ENCODE measurements at places on chromosomes 11 and 22. TPM values are rescaled to one million over a fixed set of nuclear protein-coding genes. Genes with fewer than 3 reads are reported as not detected.
A peak's percentile ranks its signal among the peaks of the same experiment; 100 is the strongest.

GRCh38 chr11:67538823-67539505 is 15.7 kb upstream of the CABP2 start:
- no peak overlapping the region for H3K4me3 ChIP-seq
- no peak overlapping the region for H3K27ac ChIP-seq
- no peak for DNase-seq
- no peaks in the 10 kb centered on the region for H3K36me3 ChIP-seq
- no peaks in the 10 kb centered on the region for H3K4me1 ChIP-seq

DNA sequence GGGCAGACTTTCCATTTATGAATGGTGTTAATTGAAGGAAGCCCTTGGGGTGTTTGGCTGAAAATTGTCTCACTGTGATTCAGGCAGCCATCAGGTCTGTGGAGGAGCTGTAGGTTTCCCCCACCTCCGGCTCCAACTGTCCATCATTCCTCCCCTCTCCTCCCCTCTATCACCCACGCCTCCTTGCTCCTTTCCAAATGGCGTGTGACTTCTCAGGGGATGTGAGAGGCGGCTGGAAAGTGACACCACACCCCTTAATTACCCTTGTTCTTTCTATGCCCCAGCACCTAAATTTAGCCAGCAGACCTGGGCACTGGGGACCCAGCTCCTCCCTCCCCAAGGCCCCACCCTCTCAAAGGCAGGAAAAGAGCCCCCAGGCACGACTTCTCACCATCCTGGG is 38.1 kb upstream of the SYT7 start:
- H3K4me1 ChIP-seq = no peaks in the 10 kb centered on the region
- H3K36me3 ChIP-seq = no peaks in the 10 kb centered on the region
- H3K27me3 ChIP-seq = peaks cover 6% of the 10 kb centered on the region
- H3K27ac ChIP-seq = no peak overlapping the region
- no peak for DNase-seq
- H3K4me3 ChIP-seq = no peak overlapping the region

Gene KRTAP5-9
- total RNA-seq = not detected

- H3K27me3 ChIP-seq = no peaks in the 10 kb centered on the region
- peaks cover 4% of the 10 kb centered on the region for H3K36me3 ChIP-seq
- H3K4me1 ChIP-seq = peaks cover 17% of the 10 kb centered on the region
- peak overlapping the region; percentile 76 for H3K4me3 ChIP-seq
- peak overlapping the region; percentile 86 for H3K27ac ChIP-seq
These were observed 14.9 kb downstream of the SCYL1 start for GRCh38 chr11:65539744-65540289.

DNA sequence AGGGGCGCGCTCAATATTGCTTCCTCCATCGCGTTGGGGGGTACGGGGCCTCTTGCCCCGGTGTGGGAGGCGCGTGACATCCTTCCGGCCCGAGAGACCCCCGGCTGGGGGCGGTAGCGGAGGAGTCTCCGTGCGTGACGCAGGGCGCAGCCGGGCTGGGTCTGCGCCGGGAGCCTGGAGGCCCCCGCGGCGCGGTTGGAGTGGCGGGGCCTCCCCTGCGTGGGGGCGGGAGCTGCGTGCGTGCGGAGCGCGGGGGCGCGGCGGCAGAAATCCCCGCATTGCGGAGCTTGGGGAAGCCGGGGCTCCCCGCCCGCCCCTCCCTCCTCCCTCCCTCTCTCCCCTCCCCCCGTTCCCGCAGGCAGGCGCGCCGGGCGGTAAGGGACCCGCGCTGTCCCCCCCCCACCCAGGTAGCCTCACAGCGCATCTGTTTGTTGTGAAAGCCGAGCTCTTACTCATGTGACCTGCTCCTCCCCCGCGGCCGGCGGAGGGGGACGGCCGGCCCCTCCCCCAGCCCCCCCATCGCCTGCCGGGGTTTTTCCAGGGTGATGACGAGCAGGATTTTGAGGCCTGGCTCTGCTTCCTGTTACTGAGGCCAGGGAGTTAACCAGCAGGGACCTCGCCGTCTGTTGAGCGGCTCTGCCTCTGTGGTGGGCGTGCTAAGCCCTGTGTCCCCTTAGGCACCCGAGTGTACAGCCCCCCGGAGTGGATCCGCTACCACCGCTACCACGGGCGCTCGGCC is 1.6 kb downstream of the PIM3 start:
- peaks cover 27% of the 10 kb centered on the region for H3K4me1 ChIP-seq
- H3K27me3 ChIP-seq = no peaks in the 10 kb centered on the region

DNA sequence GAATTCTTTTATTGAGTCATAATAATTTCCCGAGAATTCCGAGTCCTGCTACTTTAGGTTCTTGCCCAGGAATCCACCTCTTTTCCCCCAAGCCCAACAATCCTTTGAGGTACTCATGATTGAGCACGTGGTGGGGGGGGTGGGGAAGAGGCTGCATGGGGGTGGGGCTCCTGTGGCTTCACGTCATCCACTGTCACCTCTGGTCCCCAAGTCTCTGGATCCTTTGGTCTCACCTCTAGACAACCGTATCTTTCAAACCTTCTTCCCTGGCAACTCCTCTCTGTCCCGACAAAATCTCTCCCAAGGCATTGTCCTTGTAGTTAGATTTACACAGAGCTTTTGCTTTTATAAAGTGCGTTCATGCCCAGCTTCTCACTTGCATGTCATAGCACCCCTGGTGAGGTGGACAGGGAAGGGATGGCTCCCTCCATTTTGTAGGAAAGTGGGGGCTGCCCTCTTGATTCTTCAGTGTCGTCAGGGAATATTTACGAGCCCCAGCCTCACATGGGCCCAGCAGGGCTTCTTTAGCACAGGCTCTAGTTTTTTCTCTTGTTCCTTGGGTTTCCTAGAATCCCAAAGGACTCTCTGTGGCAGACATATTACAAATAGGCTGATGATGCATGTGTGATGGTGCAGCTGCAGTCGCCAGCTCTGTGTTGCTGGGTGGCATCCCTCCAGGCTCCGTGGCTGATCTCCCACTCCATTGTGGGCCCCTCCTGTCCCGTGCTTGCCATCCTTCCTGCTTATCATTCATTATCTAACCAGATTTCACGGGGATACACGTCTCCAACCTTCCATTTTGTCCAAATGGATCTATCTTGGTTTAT is 8.4 kb downstream of the UCP3 start:
- peaks cover 78% of the 10 kb centered on the region for H3K4me1 ChIP-seq
- H3K4me3 ChIP-seq = no peak overlapping the region
- H3K36me3 ChIP-seq = peaks cover 34% of the 10 kb centered on the region
- no peak for DNase-seq
- H3K27ac ChIP-seq = peak overlapping the region; percentile 63
- no peaks in the 10 kb centered on the region for H3K27me3 ChIP-seq

DNA sequence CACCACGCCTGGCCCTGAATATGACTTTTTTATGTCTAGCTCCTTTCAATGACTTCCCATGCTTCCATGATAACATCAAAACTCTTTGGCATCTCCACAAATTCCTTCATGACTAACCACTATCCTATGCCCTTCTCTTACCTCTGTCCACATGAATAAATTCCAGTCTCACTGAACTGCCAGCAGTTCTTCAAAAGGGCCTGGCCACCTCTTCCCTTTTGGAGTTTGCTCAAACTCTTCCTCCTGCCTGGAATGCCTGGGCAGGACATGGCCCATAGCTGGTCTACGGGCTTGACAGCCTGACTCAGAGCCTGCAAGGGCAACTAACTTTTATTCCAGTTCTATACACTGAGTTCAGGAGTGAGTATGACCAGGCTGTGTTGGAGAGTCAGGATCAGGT is 41.8 kb upstream of the ZBTB16 start:
- no peak overlapping the region for H3K4me3 ChIP-seq
- H3K4me1 ChIP-seq = no peaks in the 10 kb centered on the region
- H3K27ac ChIP-seq = no peak overlapping the region
- DNase-seq = no peak
- H3K27me3 ChIP-seq = peaks cover 3% of the 10 kb centered on the region
- no peaks in the 10 kb centered on the region for H3K36me3 ChIP-seq

Gene PSMC3
- 137 TPM for total RNA-seq

- no peaks in the 10 kb centered on the region for H3K27me3 ChIP-seq
- H3K4me1 ChIP-seq = peaks cover 6% of the 10 kb centered on the region
- DNase-seq = no peak
- H3K36me3 ChIP-seq = peaks cover 37% of the 10 kb centered on the region
These were observed 17.8 kb upstream of the RAPSN start for GRCh38 chr11:47466701-47467250.

GRCh38 chr22:44892803-44893730 is 116.7 kb downstream of the PHF21B start:
- no peak for DNase-seq
- H3K27me3 ChIP-seq = no peaks in the 10 kb centered on the region
- H3K4me1 ChIP-seq = no peaks in the 10 kb centered on the region
- H3K27ac ChIP-seq = no peak overlapping the region
- no peak overlapping the region for H3K4me3 ChIP-seq
- H3K36me3 ChIP-seq = no peaks in the 10 kb centered on the region

Gene SCN4B
- total RNA-seq = 1.1 TPM

DNA sequence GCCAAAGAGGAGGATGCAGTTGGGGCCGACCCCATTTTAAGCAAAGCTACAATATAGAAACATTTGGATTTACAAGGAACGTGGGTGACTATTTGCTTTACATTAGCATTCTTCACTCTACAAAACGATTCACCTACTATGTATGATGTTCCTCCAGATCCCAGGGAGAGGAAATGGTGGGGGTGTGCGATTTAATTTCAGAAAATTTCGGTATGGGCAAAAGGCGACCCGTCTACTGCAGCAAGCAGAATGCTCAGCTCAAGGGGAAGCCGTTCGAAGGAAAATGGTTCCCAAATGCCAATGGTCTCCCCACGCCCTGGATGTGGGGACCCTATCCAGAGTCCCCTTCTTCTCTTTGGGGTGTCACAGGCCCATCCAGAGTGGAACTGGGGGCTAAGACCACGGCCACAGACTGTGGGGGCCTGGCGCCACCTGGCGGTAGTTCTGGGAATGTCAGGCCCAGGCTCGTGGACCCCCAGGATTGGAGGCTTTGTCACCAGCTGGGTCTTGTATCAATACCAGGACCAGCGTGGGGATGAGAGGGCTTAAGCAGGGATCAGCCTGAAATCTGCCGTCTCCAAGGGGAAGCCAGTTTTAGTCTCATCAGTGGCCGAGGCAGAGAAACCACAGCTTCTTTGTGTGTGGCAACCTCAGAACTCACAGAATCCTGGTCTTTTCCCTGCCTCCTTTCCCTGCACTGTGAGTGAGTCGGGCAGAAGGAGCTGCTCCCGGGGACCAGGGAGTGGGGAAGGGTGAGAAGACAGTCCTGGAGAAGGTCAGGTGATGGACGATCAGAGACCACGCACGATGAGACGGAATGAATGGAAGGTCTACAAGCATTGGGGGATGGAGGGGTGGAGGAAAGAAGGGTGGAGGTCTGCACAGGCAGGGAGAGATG is 8.4 kb downstream of the LRRC10B start:
- H3K36me3 ChIP-seq = no peaks in the 10 kb centered on the region
- DNase-seq = peak; percentile 74
- H3K4me3 ChIP-seq = peak overlapping the region; percentile 1

Gene SLC22A8
- total RNA-seq = not detected

GRCh38 chr11:111162305-111162704 is 83.2 kb upstream of the POU2AF2 start:
- H3K27ac ChIP-seq = no peak overlapping the region
- no peak for DNase-seq
- H3K4me3 ChIP-seq = no peak overlapping the region
- no peaks in the 10 kb centered on the region for H3K36me3 ChIP-seq

DNA sequence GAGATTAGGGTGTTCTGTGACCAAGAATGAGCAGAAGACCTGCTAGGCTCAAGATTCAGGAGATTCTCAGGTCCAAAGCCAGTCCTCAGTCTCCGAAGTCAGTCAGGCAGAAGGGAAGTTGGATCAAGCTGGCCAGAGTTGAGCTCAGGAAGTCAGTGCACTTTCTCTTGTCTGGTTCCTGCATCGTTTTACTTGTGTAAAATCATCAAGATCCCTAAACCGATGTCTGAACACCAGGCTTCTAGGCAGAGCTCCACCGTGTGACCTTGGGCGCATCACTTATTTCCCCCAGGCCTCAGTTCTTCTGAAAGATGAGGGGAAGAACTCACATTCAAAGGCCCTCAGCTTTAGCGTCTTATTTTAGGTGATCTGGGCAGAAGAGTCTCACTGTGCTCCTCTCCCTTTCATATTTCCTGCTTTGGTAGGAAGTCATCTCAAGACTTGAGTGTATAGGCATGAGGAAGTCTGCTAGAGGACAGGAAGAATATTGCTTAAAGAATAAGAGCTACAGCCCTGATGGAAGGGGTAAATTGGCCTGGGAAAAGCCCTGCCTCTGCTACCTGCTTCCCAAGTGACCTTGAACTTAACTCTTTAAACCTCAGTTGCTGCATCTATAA is 20.2 kb downstream of the NF2 start:
- no peaks in the 10 kb centered on the region for H3K36me3 ChIP-seq
- H3K4me3 ChIP-seq = peak overlapping the region; percentile 13
- H3K27me3 ChIP-seq = no peaks in the 10 kb centered on the region
- peak overlapping the region; percentile 70 for H3K27ac ChIP-seq

DNA sequence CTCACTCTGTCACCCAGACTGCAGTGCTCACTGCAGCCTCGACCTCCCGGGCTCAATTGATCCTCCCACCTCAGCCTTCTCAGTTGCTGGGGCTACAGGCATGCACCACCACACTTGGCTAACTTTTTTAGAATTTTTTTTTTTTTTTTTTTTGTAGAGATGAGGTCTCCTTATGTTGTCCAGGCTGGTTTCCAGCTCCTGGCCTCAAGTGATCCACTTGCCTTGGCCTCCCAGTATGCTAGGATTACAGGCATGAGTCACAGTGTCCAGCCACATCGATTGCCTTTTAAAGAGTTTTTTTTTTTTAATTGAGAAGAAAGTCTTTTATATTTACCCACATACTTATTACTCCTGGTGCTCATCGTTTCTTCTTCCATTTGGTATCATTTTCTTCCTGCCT is 30.0 kb downstream of the PARVG start:
- DNase-seq = no peak
- H3K27ac ChIP-seq = no peak overlapping the region
- H3K36me3 ChIP-seq = peaks cover 8% of the 10 kb centered on the region
- H3K4me1 ChIP-seq = peaks cover 2% of the 10 kb centered on the region
- no peaks in the 10 kb centered on the region for H3K27me3 ChIP-seq

DNA sequence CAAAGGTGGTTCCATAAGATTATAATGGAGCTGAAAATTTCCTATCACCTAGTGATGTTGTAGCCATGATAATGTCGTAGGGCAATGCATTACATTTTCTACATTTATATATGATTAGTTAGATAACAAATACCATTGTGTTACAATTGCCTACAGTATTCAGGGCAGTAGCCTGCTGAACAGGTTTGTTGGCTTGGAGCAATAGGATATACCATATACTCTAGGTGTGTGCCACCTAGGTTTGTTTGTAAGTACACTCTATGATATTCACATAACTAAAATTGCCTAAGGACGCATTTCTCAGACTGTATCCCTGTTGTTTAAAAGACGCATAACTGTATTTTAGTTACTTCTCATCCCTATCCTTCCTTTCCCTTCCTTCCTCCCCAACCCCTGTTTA is 13.6 kb downstream of the PLEKHB1 start:
- H3K4me3 ChIP-seq = no peak overlapping the region
- H3K36me3 ChIP-seq = no peaks in the 10 kb centered on the region
- H3K27me3 ChIP-seq = no peaks in the 10 kb centered on the region
- H3K4me1 ChIP-seq = peaks cover 2% of the 10 kb centered on the region

Gene CCDC157
- total RNA-seq = 2.2 TPM

Gene SLC35C1
- total RNA-seq = 9.4 TPM
